ENCODE measurements at places on chromosomes 16 and 17.

GRCh38 chr17:5050278-5050677, 15.1 kb upstream of the SLC52A1 start:
- no peak for DNase-seq

DNA sequence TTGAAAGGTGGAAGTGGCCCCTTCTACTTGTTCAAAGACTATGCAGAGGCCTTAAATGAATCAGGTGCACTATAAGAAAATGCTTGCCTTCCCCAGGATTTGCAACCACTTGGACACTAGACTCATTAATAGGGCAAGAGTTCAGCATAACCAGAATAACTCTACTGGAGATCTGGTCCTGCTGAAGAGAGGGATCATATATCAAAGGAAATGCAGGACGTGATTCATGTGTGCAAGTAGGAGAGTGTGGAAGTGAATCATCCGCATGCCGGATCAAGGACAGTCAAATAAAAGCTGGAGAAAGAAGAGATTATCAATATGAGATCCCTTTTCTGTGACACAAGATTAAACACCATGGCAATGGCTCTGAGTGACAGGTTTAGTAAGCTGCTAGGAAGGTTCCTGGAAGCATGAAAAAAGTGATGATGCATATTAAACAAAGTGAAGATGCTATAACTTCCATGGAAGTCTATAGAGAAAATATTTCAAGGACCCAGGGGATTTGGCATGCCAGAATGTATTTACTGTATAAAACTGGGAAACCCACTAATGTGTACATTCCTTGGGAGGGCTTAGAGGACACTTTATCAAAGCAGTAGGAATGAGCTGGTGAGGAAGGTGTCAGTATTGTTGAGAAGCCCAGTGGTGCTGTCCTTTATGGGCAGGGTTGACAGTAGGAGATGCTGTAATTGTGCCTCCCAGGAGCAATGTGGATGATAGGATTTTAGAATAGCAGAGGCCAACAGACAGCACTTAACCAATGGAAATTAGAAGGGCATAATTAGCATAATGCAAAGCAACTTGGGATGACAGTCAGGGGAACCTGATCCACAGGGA, 133.1 kb downstream of the ABCA8 start:
- DNase-seq, result peak; percentile 97

GRCh38 chr16:22161999-22162655, at the start of gene SDR42E2:
Gene SDR42E2, plus strand, starts transcription at chr16:22162506. Its CDS starts 3,077 bp downstream, at chr16:22165583.
- no peak for DNase-seq

- DNase-seq, result no peak
Measured at GRCh38 chr17:39096508-39097149, 54.8 kb downstream of the PLXDC1 start.

DNA sequence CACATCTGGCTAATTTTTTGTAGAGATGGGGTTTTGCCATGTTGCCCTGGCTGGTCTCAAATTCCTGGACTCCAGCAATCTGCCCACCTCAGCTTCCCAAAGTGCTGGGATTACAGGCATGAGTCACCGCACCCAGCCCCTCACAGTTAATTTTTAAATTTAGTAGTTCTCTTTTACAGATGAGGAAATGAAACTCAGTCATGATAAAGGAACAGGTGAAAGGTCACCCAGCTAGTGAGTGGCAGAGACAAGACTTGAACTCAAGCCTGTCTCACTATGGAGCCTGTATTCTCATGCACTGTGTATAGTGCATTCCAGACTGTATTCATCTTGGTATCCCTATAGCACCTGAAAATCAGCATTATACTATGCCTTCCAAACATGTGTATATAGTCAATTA, 77.1 kb upstream of the WSB1 start:
- no peak for DNase-seq

DNA sequence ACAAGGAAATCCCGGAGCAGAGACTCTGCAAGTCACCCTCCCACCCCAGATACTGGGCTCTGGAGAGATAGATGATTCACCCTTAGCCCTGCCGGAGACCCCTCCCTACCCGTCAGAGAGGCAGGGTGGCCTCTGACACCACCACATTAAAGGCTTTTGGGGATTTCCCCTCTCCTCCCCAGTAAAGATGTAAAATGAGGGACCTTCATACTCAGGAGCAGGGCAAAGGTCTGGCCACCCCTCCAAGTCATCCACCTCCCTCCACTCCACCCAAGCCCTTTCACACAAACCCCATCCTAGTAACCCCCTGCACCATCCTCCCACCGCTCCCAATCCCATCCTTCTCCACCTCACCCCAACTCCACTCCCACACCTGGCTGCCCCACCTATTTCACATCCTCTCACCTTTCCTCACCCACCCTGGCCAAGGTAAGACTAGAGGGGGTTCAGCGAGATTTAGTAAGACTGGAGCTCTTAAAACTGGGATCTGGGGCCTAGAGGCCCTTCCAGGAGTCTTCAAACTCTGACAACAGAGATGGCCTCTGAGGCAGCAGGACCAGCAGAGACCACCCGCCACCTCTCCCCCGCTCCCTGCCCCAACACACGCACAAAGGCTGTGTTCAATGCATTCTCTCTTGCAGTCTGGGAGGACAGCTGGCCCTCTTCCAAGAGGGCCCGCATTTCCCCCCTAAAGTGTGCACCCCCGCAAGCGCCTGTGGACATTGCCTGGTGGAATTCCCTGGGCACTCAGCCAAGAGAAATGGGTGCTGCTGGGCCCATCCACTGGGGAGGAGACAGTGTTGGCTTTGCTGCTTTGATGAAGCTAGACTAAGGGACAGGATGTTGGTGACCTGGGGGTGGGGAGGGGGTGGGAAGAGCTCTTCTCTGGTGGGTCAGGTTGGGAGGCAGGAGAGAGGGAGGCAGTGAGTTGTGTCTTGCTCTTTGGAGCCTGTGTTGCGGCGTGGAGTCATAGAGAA, 1.1 kb downstream of the ABAT start:
- no peak for DNase-seq

DNA sequence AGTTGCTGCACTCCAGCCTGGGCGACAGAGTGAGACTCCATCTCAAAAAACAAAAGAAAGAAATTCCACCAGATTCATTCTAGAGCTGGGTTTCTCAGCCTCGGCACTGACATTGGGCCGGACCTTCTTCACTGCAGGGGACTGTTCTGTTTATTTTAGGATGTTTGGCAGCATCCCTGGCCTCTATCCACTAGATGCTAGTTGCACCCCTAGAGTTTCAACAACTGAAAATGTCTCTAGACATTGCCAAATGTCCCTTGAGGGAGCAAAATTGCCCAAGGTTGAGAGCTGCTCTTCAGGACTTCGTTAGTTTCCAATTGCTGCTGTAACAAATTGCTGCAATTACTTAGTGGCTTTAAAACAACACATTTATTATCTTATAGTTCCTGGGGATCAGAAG, 7.2 kb downstream of the EEF2K start:
- DNase-seq, result no peak

GRCh38 chr16:67395458-67396158, 2.3 kb upstream of the TPPP3 start:
- DNase-seq, result no peak

DNA sequence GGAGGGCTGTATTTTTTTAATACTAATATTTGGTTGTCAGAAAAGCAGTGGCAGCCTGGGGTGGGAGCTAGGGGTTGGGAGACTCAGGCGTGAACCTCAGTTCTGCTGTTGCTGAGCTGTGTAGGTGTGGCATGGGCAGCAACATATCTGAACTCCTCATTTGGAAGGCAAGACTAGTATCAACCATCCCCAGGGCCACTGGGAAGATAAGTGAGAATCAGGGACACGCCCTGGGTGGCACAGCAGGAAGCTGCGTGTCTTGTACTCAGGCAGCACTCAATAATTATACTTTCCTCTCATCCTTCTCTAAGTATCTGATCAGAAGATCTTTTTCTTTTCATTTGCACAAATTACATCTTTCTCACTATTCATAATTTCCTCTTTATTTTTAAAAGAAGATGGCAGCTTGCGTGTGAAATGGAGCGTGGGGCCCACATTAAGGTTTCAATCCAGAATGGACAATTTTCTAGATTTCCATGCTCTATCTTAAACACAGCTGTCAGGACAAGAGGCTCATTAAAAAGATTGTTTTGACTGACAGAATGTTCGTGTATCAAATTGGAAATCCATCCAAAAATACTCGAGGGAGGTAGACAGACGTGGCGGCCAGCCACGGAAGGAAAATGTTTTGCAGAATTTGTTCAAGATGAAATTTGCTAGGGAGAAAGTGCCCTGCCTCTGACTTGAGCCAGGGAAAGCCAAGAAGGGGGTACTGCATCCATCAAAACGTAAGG, 121.1 kb downstream of the CPPED1 start:
- DNase-seq, result no peak

DNA sequence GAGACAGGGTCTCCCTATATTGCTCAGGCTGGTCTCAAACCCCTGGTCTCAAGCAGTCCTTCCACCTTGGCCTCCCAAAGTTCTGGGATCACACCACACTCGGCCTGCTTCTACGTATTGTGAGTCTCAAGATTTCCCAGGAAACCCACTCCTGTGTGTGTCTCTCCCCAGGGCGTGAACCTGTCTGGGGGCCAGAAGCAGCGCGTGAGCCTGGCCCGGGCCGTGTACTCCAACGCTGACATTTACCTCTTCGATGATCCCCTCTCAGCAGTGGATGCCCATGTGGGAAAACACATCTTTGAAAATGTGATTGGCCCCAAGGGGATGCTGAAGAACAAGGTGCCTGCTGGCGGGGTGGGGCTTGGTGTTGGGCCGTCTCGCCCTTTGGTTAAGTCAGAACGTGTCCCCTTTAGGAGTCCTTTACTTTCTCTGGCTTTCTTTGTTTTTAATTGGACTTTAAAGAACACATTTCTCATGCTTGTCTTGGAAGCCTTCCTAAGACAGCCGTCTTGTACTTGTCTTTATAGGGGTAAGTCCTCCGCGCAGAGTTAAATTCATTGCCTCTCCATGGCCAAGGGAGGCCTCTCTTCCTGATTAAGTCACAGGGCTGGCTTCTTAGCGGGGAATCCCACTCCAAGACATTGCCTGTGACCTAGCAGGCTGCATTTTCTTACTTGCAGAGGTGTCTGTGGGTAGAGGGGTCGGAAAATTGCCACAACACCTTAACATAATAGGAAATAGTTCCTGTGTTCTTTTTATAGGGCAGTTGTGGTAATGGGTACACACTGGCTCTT, 136.4 kb downstream of the ABCC6 start:
- DNase-seq, result no peak

- DNase-seq, result peak; percentile 48
Measured at GRCh38 chr17:65235284-65235683, 98.1 kb downstream of the RGS9 start.

GRCh38 chr16:25796239-25796638, 104.5 kb downstream of the HS3ST4 start:
- DNase-seq, result no peak

DNA sequence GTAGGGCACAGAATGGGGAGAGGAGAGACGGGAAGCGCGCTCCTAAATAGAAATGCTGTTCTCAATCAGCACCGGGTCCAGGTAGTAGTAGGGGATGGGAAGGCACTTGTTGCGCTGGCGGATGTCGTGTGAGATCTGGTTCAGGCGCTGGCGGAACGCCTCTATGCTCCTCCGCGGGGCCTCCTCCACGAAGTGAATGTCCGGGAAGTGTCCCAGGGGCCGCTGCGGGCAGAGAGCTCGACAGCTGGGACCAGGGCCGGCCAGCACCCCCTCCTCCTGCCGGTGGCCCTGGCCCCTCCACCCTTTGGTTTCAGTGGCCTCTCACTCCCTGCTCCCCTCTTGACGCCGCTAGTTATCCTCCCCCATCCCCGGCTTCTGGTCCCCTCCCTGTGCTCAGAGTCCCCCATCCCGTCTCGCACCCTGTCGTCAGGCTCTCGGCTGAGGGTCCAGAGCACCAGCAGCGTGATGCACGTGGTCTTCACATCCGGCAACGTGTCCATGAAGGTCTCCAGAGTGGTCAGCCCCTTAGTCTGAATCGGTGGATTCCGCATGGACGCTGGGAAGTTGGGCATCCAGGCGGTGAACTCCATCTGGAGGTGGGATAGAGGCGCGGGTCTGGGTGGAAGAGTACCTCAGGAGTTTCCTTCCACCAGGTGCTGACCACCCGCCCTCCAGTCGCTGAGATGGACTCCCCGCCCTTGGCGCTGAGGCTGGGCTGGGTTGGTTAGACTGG, 14.6 kb downstream of the ALOX12B start:
- DNase-seq, result no peak

- DNase-seq, result no peak
Measured at GRCh38 chr16:27383556-27384243, 18.3 kb upstream of the IL21R start.

DNA sequence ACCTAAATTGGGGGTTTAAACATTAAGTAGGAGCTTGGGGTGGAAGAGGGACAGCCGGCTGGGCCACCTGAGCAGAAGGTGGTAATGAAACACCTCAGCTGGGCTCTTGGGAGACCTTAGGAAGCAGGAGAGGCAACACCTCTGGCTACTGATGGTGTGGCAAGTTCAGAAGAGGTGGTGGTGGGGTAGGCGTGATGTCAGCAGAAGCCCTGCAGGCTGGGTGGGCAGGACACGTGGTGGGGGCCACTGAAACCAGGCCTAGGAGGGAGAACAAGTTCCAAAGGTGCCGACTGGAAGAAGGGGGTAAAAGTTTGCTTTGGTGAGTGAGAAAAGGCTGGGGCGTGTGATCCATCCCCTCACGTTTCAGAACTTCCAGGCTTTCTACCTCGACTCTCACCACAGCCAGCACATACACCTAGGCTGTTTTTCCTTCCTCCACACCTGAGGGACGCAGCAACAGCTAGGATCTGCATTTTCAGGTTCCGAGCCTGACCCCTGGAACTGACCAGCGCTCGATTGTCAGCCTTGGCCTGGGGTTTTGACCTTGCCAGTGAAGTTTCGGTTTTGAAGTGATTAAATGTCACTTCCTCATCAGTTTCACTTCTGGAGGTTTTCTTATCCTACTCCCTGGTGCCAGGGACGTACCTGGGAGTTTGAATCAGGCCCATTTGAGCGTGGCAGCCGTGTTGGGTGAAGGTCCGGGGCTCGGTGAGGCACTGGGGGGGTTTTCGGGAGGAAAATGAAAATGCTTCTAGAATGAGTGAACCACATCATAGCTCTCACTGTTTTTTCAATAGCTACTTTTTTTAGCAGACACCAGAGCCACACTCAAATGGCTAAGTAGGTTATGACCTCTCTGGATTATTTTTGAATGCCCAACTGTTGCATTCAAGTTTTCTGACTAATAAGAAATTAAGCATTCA, 10.0 kb downstream of the SNN start:
- DNase-seq, result no peak

GRCh38 chr16:84528322-84528721, 23.9 kb upstream of the MEAK7 start:
- no peak for DNase-seq

All from ELR (cell line).